ENCODE measurements at places on chromosomes 1 and 21. TPM values are rescaled to one million over a fixed set of nuclear protein-coding genes. Genes with fewer than 3 reads are reported as not detected.

DNA sequence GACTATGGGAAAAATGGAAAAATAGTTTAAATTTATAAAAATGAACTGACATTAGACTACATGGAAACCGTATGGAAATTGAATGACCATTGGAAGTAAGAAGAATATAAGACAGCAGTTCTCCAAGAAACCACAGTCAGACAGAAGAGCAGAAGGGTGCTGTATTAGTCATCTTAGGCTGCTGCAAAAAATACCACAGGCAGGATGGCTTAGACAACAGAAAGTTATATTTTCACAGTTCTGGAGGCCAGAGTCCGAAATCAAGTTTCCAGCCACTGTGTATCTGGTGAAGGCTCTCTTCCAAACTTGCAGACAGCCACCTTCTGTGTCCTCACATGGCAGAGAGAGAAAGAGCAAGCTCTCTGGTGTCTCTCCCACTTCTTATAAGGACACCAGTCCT lies 175.2 kb downstream of the DSCAM start:
- no peaks in the 10 kb centered on the region for H3K27me3 ChIP-seq
- no peaks in the 10 kb centered on the region for H3K4me1 ChIP-seq
- no peak for DNase-seq
- no peaks in the 10 kb centered on the region for H3K36me3 ChIP-seq
- no peak overlapping the region for H3K4me3 ChIP-seq
- no peak overlapping the region for H3K27ac ChIP-seq

Gene PRKAA2
- not detected for total RNA-seq

GRCh38 chr1:164613176-164613575 lies 54.2 kb downstream of the PBX1 start:
- no peak overlapping the region for H3K27ac ChIP-seq
- H3K36me3 ChIP-seq: no peaks in the 10 kb centered on the region
- H3K4me3 ChIP-seq: no peak overlapping the region

DNA sequence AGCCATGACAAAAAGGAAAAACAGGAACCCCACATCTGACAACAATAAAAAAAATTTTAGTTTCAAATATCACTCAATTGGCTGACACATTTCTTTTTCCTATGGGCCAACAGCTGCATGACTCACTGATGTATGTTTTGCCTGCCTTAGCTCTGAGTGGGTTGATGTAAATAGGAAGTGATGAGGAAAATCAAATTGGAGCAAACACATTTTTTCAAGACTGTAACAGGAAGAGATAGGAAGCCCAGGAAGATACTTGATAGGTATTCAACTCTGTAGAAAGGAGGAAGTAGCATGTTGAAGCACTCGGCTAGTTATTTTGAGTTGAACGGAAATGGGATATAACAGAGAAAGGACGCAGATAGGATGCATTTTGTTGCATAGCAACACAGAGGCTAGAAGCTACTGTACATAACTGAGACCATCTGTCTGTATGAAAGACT lies 168.0 kb upstream of the NR5A2 start:
- no peak overlapping the region for H3K4me3 ChIP-seq
- H3K27ac ChIP-seq: no peak overlapping the region
- DNase-seq: no peak
- H3K27me3 ChIP-seq: peaks cover 8% of the 10 kb centered on the region
- H3K4me1 ChIP-seq: peaks cover 6% of the 10 kb centered on the region

DNA sequence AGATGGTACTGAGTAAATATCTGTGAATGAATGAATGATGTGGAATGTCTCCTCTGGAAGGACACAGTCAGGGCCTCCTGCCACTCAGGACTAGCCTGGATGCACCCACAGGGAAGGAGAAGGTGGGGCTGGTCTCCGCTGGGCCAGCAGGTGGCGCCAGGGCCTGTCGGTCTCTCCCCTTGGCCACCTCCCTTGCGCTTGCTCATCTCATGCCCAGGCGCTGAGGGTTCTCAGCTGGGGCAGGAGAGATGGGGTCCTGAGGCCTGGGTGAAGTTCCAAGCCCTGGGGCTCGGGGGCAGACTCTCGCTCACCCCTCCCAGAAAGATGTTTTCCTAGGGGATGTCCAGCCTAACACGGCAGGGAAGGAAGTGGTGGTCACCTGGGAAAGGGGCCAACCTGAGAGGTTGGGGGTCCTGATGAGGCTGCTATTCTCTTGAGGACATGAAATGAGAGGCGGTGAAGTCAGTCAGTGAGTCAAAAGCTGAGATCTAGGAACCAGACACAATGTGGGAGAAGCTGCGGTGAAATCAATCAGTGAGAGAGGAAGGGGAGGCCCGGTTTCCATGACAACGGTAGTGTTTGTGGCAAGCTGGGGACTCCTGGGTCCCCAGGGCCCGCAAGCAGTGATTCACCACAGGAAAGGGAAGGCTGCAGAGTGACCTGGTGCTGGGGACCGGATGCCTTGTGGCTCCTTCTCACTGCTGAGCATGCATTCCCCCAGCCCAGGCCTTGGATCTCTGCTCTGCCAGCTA lies 14.6 kb upstream of the MEX3A start:
- peaks cover 43% of the 10 kb centered on the region for H3K4me1 ChIP-seq
- DNase-seq: peak; percentile 82
- peak overlapping the region; percentile 23 for H3K4me3 ChIP-seq

- no peaks in the 10 kb centered on the region for H3K4me1 ChIP-seq
- no peak for DNase-seq
- H3K4me3 ChIP-seq: no peak overlapping the region
These were observed 55.8 kb downstream of the ROR1 start for GRCh38 chr1:63829349-63830327.

Gene CR1L
- total RNA-seq: not detected

DNA sequence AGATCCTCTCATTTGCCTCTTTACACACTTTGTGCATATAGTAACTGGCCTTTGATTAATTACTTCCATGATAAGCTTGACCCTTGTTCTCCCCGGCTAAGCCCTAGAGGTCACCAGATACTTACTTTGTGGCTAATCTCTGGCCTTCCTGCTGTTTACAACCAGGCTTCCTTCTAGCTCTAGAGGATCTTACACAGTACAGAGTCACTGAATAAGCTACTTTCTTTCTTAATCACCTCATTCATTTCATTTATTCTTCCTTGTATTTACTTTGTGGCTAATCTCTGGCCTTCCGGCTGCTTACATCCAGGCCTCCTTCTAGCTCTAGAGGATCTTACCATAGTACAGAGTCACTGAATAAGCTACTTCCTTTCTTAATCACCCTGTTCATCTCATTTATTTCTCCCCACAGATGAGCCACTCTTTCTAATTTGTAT lies 144.3 kb upstream of the C1orf21 start:
- peaks cover 11% of the 10 kb centered on the region for H3K27me3 ChIP-seq
- no peak overlapping the region for H3K4me3 ChIP-seq
- no peak for DNase-seq
- H3K4me1 ChIP-seq: no peaks in the 10 kb centered on the region
- no peaks in the 10 kb centered on the region for H3K36me3 ChIP-seq
- H3K27ac ChIP-seq: no peak overlapping the region

DNA sequence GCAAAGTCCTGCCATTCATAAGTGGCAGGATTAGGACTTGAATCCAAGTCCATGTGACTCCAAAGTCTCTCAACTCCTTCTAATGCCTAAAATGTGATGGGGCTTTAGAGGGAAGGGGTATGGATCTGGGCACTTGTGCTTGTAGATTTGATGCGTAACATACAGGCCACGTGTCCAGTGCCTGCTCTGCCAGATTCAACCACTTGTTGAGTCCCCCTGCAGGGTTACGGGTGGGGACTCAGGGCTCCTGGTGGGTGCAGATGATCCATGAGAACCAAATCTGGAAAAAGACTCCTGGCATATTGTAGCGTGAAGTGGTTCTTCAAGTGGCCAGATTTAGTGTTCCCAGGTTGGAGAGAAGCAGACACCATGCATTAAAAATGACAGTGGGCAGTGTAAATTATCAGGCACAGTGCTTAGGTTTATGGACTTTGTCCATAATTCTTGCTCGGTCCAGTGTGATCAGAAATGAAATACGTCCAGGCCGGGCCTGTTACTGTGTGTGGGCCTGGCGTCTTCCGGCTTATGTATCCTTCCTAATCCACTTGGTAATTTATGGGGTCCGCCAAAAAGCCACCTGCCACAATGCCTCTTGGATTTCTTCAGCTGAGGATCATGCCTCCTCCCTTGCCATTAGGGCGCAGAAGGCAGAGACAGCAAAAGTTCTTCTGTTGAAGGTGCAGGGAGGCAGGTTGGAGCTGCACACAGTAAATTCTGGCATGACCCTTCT lies 51.2 kb upstream of the LRP8 start:
- DNase-seq: no peak
- H3K27ac ChIP-seq: no peak overlapping the region
- no peak overlapping the region for H3K4me3 ChIP-seq
- H3K4me1 ChIP-seq: no peaks in the 10 kb centered on the region

Gene NBPF4
- total RNA-seq: not detected

DNA sequence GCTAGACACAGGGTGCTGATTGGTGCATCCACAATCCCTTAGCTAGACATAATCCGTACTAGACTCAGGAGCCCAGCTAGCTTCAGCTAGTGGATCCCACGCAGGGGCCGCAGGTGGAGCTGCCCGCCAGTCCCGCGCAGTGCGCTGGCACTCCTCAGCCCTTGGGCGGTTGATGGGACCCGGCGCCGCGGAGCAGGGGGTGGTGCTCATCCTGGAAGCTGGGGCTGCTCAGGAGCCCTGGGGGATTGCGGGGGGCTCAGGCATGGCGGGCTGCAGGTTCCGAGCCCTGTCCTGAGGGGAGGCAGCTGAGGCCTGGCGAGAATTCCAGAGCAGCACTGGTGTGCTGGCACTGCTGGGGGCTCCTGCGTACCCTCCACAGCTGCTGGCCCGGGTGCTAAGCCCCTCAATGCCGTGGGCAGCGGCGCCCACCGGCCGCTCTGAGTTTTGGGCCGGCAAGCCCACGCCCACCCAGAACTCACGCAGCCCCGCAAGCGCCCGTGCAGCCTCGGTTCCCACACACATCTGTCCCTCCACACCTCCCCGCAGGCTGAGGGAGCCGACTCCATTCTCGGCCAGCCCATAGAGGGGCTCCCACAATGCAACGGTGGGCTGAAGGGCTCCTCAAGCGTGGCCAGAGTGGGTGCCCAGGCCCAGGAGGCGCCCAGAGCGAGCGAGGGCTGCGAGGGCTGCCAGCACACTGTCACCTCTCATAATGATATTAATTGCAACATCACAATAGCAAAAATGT lies 87.4 kb downstream of the CRB1 start:
- H3K4me3 ChIP-seq: no peak overlapping the region
- no peaks in the 10 kb centered on the region for H3K4me1 ChIP-seq
- H3K27me3 ChIP-seq: no peaks in the 10 kb centered on the region
- no peak overlapping the region for H3K27ac ChIP-seq

DNA sequence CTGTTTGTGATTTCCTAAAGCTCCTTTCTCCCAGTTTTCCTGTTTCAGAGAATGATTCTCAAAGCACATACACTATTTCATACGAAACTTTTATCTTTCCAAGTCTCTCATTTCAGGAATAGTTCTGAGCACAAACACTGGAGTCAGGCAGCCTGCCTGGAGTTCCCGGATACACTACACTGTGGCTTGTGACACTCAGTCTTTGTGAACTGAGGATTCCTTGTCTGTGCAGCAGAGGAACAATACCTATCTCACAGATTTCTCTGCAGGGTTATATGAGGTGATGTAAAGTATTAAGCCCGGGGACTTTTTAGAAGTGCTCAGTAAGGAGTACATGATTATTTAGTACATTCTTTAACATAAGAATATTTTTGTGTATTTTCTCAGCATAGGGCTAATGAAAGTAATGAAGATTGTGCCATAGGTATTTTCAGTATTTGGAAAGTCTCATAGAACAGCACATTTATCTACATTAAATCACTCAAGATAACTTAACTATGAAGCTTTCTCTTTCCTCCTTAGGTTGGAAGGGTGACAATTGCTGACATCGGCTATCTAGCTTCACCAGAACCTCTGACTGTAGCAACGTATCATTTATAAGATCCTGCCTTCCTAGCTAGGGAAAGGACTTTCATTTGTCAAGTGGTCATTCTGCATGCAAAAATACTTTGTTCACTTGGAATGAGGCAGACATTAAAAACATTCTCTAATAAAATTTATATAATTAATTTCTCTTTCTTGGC lies 12.9 kb downstream of the GBP2 start:
- H3K27ac ChIP-seq: no peak overlapping the region
- H3K36me3 ChIP-seq: peaks cover 67% of the 10 kb centered on the region
- H3K4me3 ChIP-seq: no peak overlapping the region
- no peaks in the 10 kb centered on the region for H3K27me3 ChIP-seq
- peaks cover 47% of the 10 kb centered on the region for H3K4me1 ChIP-seq
- no peak for DNase-seq

DNA sequence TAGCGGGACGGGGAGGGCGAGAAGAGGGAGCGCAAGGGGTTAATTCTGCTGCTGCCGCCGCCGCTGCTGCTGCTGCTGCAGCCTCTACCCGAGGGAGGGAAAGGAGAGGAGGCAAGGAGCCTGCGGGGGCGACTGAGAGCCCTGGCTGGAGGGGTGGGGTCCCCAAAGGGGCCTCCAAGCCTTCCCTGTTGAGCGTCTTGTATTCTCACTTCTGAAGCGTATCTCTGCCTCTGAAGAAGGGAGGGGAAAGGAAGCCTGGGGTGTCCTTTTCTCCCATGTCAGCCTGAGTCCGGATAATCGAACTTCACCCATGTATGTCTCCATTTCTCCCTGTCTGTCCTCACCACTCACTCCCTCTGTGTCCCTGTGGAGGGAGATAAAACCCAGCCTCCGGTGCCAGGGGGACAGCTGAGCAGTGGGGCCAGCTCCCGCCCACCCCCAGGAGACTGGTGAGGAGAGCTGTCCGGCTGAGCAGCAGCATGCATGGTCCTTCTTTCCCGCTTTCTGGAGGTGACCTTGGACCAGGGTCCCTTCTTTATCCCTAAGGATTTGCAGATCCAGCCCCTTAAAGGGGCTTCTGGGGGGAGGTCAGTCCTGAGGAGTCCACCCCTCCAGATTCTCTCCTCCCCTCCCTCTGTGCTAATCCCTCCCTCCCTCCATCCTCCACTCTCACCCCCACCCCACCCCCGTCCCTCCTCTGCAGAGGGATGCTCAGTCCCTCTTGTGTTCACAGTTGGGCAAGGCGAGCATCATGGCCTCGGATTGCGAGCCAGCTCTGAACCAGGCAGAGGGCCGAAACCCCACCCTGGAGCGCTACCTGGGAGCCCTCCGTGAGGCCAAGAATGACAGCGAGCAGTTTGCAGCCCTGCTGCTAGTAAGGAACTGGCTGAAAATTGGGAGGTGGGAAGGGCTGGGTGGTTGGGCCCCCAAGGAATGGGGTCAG lies 1.0 kb downstream of the NCDN start:
- H3K27me3 ChIP-seq: no peaks in the 10 kb centered on the region
- H3K4me1 ChIP-seq: peaks cover 69% of the 10 kb centered on the region
- peak overlapping the region; percentile 98 for H3K4me3 ChIP-seq
- H3K27ac ChIP-seq: peak overlapping the region; percentile 96
- H3K36me3 ChIP-seq: peaks cover 21% of the 10 kb centered on the region
- no peak for DNase-seq

Data from activated T-helper 1 cell treated with anti-CD3 and anti-CD28 coated beads, Interleukin-12 subunit alpha, Interleukin-12 subunit beta, Interleukin-2, Interleukin-4 antibody, amounts not matched to agents 30 ng/mL and 10 ng/mL and 1 ng/mL, durations not matched to agents 14 hours and 24 hours and 36 hours (primary cell).